Keratinocyte (primary cell): ENCODE measurements at places on chromosomes 13 and 19. TPM values are rescaled to one million over a fixed set of nuclear protein-coding genes. Genes with fewer than 3 reads are reported as not detected.

The CLEC4G gene
- polyA plus RNA-seq, result not detected in 3 replicates

The ERICH6B gene
- polyA plus RNA-seq, result not detected in 3 replicates

The TEX26 gene
- not detected in 3 replicates for polyA plus RNA-seq

The IRS2 gene
- 1.1 to 2.3 TPM (median 2.0 TPM) in 3 replicates for polyA plus RNA-seq

The C13orf42 gene
- polyA plus RNA-seq, result not detected in 3 replicates

The ACTMAP gene
- 1.4 to 2.8 TPM (median 1.4 TPM) in 3 replicates for polyA plus RNA-seq

The PTGIR gene
- polyA plus RNA-seq, result 0.08 TPM in 1 of 3 replicates, not detected in the others

The ZNF433 gene
- polyA plus RNA-seq, result 3.6 to 4.7 TPM (median 4.5 TPM) in 3 replicates

The ZNF99 gene
- not detected in 3 replicates for polyA plus RNA-seq

The CRX gene
- polyA plus RNA-seq, result not detected in 3 replicates

The CYP2A7 gene
- polyA plus RNA-seq, result not detected in 3 replicates

The IFNL1 gene
- polyA plus RNA-seq, result not detected in 3 replicates
